ENCODE measurements at places on chromosomes 2 and 18.

DNA sequence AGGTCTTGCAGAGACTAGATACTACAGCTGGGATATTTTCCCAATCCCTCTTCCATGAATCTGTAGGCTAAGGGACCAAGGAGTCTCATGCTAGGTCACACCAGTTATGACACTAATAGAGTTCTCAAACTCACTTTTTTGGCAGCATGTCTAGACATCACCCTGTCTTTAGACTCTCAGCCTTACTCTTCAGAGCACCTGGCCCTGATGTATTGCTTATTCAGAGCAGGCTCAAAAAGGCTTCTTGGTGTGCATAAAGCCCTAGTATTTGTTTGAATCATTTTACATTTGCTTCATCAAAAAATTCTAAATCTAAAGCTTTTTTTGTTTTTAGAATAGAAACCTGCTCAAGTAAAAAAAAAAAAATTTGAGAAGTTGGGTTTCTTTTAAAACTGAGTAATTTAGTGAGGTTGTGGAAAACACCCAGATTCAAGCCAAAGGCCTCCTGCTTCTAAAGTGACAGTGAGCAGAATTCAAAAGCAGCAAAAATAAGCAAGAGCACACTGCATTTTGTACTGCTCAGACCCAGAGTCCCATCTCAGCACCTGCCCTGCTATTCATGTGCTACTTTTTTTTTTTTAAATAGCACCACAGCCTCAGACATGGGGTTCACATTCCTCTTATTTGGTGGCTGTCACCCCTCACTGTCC is 18.0 kb upstream of the DNAH6 start:
- DNase-seq: no peak

- no peak for DNase-seq
Observed at GRCh38 chr2:101241158-101241557, 11.5 kb upstream of the CNOT11 start.

- DNase-seq: no peak
Observed at GRCh38 chr2:240626531-240627300, 1.4 kb downstream of the GPR35 start.

DNA sequence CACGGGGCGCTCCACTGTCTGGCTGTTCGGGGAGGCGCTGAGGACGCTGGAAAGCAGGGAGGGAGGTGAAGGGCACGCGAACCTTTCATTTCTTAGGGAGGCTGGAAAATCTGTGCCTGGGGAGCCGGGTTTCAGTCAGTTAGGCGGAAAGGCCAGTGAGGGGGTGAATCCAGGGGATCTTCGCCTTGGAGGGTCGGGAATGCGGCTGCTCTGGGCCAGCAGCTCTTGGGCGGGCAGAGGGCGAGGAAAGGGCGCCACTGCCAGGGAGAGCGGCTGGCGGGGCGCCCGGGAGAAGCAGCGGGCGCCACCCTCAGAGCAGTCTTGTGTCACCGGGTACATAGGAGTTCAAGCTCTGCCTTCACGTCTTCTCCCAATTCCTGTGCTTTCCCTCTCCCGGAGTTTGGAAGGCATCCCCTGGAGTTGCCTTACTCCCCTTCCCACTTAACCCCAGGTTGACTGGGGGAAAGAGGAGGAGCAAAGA is 1.4 kb downstream of the CCDC85A start:
- no peak for DNase-seq

DNA sequence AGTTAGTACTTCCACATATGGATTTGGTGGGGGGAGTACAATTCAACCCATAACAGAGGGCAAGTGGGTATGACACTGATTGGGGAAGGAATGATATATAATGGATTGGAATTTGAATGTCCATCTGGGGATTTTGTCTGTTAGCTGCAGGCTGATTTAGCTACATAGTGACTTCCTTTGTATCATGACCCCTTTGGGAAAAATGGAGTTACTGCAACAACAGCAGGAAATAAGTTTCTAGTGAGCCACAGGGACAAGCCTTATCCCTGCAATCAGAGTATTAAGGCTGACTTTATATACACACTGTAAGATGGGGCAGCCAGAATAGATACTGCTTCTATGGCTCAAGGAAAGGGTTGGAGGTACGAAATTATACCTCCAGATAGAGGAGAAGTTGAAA is 404.4 kb upstream of the MEIS1 start:
- DNase-seq: no peak

DNA sequence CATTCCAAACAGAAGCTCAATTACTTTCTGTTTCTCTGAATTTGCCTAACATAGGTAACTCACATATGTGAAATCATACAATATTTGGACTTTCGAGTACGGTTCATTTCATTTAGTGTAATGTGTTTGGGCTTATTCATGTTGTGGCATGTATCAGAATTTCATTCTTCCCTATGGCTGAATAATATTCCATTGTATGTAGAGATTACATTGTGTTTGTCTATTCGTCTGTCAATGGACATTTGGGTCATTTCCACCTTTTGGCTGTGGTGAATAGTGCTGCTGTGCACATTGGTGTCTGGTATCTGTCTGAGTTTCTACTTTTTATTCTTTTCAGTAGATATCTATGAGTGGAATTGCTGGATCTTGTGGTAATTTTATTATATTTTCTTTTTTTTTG is 43.9 kb downstream of the LBH start:
- DNase-seq: no peak

- no peak for DNase-seq
Observed at GRCh38 chr18:9478545-9478944, 3.2 kb downstream of the RALBP1 start.

- no peak for DNase-seq
Observed at GRCh38 chr2:128374001-128374710, 55.5 kb upstream of the HS6ST1 start.

DNA sequence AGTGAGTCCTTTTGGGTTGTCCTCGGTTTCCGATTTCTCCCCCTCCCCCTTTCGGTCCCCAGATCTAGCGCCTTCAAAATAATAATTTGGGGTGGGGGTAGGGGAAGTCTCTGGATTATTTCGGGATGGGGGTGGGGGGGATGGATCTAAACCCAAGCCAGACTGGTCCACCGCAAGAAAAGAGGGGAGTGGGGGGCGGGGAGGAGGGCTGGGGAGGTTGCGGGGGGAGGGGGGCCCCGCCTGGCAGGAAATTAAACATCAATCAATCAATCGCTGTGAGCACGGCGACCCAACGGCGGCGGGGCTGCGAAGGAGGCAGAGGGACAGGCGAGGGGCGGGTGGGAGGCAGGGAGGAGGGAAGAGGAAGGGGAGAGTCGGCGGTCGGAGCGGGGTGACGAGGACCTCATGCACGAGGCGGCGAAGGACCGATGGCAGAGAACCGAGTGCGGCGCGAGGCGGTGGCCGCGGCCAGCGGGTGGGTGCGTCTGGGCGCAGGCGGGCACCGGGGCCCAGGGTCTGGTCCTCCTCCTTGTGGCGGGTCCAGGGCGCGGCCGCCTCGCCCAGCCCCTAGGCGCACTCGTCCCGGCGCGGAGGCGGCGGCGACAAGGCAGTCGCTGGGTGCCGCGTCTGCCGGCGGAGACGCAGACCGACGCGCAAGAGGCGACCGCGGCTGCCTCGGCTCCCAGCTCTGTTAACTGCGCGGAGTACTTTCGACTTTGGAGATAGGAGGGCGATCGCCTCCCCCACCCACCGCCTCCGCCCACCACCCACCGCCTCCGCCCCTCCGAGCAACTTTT is 468 bp upstream of the SATB2 start:
- no peak for DNase-seq

Measured in cortex of kidney (tissue), 1 donor.